CD8-positive, alpha-beta memory T cell (primary cell): ENCODE measurements at places on chromosomes 6 and 20. TPM values are rescaled to one million over a fixed set of nuclear protein-coding genes. Genes with fewer than 3 reads are reported as not detected.

Gene PSORS1C2
- not detected for total RNA-seq

Gene OPN5
- not detected for total RNA-seq

Gene PKHD1
- not detected for total RNA-seq

Gene BPIFB2
- total RNA-seq = not detected

Gene C6orf58
- not detected for total RNA-seq

Gene KHDRBS2
- not detected for total RNA-seq

Gene PLA2G7
- 2.4 TPM for total RNA-seq

Gene KIAA1586
- total RNA-seq = 18.5 TPM

Gene ACTR5
- 12.6 TPM for total RNA-seq

Gene STX11
- total RNA-seq = 29.2 TPM

Gene HMGN4
- 91.4 TPM for total RNA-seq

Gene PGC
- total RNA-seq = not detected

Gene ETV7
- 0.61 TPM for total RNA-seq

Gene PPP1R3G
- not detected for total RNA-seq

Gene MATN4
- 0.22 TPM for total RNA-seq

Gene OR12D3
- not detected for total RNA-seq

Gene LHFPL5
- total RNA-seq = not detected

Gene ZSCAN26
- 6.4 TPM for total RNA-seq

Gene CAGE1
- total RNA-seq = not detected

Gene TNXB
- 4.9 TPM for total RNA-seq

Gene ABCC10
- total RNA-seq = 36.4 TPM

Gene CCR6
- total RNA-seq = 3.9 TPM

Gene BCAS4
- 23.3 TPM for total RNA-seq

Gene CST5
- total RNA-seq = not detected

Gene TBP
- 28.2 TPM for total RNA-seq

Gene EYA2
- total RNA-seq = not detected

Gene BICRAL
- total RNA-seq = 16.8 TPM

Gene C20orf141
- total RNA-seq = not detected

Gene EEF1A2
- total RNA-seq = not detected

Gene STMND1
- 0.40 TPM for total RNA-seq

Gene PLN
- not detected for total RNA-seq

Gene LPIN3
- 0.46 TPM for total RNA-seq

Gene PRDM1
- total RNA-seq = 90.7 TPM

Gene NOX3
- not detected for total RNA-seq

Gene ACTL10
- total RNA-seq = 3.8 TPM

Gene LGSN
- not detected for total RNA-seq
